ENCODE measurements at places on chromosomes 7 and 10.
A peak's percentile ranks its signal among the peaks of the same experiment; 100 is the strongest.

- H3K27me3 ChIP-seq: no peaks in the 10 kb centered on the region
- no peak overlapping the region for H3K4me3 ChIP-seq
These were observed 14.7 kb upstream of the TMEM236 start for GRCh38 chr10:17737027-17737965.

GRCh38 chr7:110205899-110206298 is 885.0 kb upstream of the LRRN3 start:
- no peak for DNase-seq
- no peak overlapping the region for H3K4me3 ChIP-seq
- H3K27me3 ChIP-seq: no peaks in the 10 kb centered on the region
- no peak overlapping the region for H3K27ac ChIP-seq

DNA sequence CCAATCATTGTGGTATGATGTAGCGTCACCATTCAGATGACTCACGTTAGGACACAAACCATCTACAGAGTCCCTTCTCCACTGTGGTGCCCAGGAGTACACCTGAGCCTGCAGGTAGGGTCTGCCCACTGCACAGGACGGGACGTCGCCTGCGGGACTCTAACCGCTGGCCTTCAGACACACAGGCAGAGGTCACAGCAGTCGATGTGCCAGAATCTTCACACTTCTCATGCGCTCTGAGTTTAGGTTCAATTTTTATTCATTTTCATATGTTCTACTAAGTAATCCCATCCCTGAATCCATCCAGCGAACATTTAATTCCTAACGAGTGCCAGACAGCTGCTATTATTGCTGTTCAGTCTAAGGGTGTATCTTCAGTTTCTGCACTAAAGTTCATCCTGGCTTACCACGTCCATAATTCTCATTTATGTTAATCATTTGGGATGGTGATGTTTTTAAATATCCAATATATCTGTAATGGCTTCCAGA is 73.3 kb downstream of the CXCL12 start:
- DNase-seq: no peak
- no peaks in the 10 kb centered on the region for H3K36me3 ChIP-seq
- H3K27me3 ChIP-seq: no peaks in the 10 kb centered on the region
- H3K4me1 ChIP-seq: peaks cover 3% of the 10 kb centered on the region

- H3K27me3 ChIP-seq: no peaks in the 10 kb centered on the region
- H3K4me1 ChIP-seq: no peaks in the 10 kb centered on the region
- peaks cover 70% of the 10 kb centered on the region for H3K36me3 ChIP-seq
- DNase-seq: no peak
- no peak overlapping the region for H3K4me3 ChIP-seq
- H3K27ac ChIP-seq: no peak overlapping the region
These were observed 11.6 kb downstream of the IMPDH1 start for GRCh38 chr7:128398016-128398840.

DNA sequence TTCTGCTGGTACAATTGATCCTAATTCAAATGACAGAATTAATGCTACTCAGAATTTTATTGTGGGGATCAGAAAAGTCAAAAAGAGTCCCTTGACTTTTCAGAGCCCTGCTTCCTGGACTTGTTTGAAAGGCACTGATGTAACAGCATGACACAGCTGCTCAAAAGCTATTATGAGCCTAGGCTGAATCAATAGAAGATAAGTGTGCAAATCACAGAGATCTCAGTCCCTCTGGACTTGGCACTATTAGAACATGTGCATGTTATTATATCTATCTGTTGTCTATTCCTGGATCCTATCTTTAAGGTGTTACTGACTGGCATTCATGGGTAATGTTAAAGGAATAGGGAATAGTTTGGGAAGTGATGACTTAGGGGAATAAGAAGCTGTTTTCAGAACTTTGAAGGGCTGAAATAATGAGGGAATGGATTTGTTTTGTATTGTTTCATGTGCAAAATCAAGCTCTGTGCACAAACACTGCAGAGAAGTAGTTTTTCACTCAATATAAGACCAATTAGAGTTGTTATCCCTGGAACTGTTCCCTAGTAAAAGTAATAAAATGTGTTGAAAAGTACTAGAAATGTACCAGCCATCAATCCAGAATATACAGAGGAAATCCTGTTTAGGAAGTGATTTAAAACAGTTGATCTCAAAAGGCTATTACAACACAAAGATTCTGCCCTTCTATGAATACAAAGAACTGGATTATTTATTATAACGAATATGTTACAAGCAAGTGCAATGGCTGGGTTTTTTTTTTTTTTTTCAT is 814.9 kb upstream of the C7orf33 start:
- H3K4me3 ChIP-seq: no peak overlapping the region
- no peak overlapping the region for H3K27ac ChIP-seq
- H3K4me1 ChIP-seq: no peaks in the 10 kb centered on the region
- H3K36me3 ChIP-seq: no peaks in the 10 kb centered on the region

GRCh38 chr10:63711867-63712716 is 190.9 kb downstream of the REEP3 start:
- H3K36me3 ChIP-seq: no peaks in the 10 kb centered on the region
- no peak overlapping the region for H3K4me3 ChIP-seq
- no peak for DNase-seq
- no peak overlapping the region for H3K27ac ChIP-seq
- H3K4me1 ChIP-seq: no peaks in the 10 kb centered on the region
- no peaks in the 10 kb centered on the region for H3K27me3 ChIP-seq

DNA sequence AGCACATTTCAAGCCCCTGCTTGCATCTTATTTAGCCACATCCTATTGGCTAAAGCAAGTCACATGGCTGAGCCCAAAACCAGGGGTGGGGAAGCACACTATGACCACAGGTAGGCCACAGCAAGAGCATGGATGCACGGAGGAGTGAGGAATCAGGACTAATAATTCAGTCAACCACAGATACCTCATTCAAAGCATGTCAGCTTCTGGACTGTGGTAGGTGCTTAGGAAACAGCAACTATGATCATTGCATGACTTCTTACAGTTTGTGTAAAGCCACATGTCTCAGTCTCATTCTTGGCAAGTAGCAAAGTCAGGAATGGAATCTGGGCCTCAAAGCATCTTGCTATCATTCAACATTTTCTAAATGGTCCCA is 79.0 kb upstream of the EMX2 start:
- H3K36me3 ChIP-seq: no peaks in the 10 kb centered on the region
- no peaks in the 10 kb centered on the region for H3K27me3 ChIP-seq
- DNase-seq: no peak
- H3K4me3 ChIP-seq: no peak overlapping the region
- no peaks in the 10 kb centered on the region for H3K4me1 ChIP-seq

DNA sequence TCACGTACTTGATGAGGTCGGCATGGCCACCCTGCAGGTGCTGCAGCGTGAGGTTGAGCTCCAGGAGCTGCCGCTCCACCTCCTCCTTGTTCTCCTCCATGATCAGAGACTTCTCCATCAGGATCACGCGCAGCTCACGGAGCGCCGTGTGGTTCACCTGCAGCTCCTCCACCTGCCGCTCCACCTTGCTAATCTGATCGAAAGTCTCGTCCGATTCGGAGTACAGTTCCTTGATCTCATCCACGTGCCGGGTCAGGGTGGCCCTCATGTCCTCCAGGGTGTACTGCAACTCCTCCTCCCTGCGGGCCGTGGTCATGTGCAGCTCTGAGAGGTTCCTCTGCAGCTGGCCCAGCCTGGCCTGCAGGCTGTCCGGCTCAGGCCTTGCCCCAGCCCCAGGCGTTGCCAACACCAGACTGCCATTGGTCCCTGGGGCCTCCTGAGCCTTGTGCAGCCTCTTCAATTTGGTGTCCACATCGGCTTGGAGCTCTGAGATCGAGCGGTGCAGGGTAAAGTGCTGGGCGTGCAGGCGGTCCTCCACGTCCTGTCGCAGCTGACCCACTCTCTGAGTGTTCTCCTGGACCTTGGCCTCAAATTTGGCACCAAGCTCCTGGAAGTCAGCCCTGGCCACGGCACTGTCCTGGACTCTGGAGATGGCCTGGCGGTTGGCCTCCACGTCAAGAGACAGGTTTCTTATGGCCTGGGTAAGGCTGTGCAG is 13.9 kb downstream of the MMRN2 start:
- DNase-seq: no peak
- H3K4me3 ChIP-seq: no peak overlapping the region
- H3K27ac ChIP-seq: no peak overlapping the region

DNA sequence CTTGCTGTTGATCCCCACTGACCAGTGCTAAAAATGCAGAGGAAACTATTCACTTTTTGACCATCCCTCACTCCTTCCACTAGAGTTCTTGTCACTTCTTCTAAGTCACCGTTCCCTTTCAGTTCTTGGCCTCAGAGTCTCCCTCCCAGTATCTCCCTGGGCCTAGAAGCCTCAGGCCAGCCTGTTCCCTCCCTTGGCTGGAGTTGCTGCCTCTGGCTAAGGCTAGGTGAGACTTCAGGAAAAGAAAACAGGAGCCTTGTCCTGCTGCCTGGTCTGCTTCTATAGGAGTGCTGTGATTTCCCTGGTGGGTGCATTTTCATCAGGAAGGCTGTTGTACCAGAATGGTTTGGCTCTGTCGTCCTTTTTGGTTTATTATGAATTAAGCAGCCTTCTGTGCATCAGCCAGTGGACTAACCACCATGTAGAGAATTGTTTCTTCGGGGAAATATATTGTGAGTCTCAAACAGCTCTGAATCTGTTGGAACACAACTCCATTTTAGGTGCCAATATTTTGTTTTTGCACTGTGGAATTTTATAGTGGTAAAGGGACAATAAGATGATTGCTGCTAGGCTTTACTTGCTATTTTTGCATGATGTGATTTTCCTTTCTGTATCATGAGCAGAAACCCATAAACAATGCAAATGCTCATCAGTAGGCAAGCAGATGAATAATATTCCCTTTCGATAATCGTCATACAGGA is 233.4 kb upstream of the FZD1 start:
- H3K36me3 ChIP-seq: no peaks in the 10 kb centered on the region
- no peak for DNase-seq
- no peak overlapping the region for H3K27ac ChIP-seq
- no peak overlapping the region for H3K4me3 ChIP-seq

DNA sequence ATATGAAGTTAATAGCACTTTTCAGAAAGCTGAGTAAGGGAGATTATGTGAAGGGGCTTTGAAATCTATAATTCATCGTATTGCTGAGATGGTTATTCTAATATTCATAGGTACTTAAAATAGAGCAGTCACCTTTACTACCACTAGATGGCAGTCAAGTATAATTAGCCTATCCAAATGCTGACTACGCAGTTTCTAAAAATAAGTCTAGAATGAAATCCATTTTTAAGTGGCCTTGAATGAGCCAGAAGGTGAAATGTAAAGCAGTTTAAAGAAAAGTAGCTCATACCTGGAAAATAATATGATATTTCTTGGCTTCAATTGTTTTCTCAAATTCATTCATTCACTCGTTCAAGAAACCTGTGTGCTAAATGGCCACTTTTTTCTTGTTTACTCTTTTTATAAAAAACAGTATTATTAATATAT is 1277.1 kb downstream of the GATA3 start:
- H3K36me3 ChIP-seq: no peaks in the 10 kb centered on the region
- DNase-seq: no peak
- H3K4me3 ChIP-seq: no peak overlapping the region
- H3K4me1 ChIP-seq: no peaks in the 10 kb centered on the region
- H3K27ac ChIP-seq: no peak overlapping the region

DNA sequence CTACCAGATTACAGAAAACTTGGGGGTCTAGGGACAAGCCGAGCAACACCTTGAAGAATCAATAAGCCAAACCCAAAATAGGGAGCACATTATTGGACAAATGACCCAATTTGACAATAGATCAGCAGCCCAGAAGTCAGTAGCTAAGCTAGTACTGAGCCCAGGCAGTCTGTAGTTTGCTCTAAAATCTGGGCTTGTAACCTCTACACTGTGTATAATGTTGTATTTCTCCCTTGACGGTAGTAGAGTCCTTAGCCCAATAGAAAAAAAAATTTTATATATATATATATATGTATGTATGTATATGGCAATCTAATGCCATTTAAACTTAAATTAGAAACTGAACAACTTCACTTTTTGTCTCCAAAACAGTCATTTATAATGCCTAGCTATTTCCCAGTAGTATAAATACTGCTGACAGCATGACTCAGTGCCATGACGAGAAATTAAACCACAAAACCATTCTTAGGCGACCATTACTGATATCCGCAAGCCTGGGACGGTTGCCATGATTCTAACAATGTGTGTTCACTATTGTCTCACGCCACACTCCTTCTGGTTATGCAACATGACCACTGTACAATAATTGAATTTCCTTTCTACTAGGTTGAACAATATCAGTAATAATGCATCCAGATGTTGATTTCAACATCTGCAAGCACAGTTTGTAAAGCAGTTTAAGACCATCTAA is 110.5 kb downstream of the IPMK start:
- no peak for DNase-seq
- no peaks in the 10 kb centered on the region for H3K4me1 ChIP-seq
- no peaks in the 10 kb centered on the region for H3K27me3 ChIP-seq
- no peaks in the 10 kb centered on the region for H3K36me3 ChIP-seq
- H3K27ac ChIP-seq: no peak overlapping the region

DNA sequence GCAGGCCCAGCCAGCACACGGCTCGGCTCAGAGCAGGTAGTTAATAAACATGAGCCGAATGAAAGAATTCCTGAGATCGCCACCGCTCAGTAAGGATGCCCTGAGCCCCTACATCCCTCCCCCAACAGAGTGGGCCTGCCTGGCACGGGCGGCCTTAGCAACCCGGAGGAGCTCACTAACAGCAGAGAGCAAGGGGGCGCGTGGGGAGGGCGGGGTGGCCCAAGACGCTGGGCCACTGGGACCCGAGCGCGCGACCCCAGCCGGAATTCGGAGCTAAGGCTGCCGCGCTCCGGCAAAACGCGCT is 403 bp upstream of the ENO4 start:
- no peaks in the 10 kb centered on the region for H3K27me3 ChIP-seq
- H3K27ac ChIP-seq: no peak overlapping the region
- H3K36me3 ChIP-seq: no peaks in the 10 kb centered on the region
- no peak for DNase-seq
- peak overlapping the region; percentile 16 for H3K4me3 ChIP-seq

GRCh38 chr7:128861957-128862570 is 592 bp upstream of the ATP6V1F start:
- peaks cover 10% of the 10 kb centered on the region for H3K4me1 ChIP-seq
- DNase-seq: no peak
- H3K4me3 ChIP-seq: peak overlapping the region; percentile 80
- peaks cover 10% of the 10 kb centered on the region for H3K36me3 ChIP-seq
- H3K27ac ChIP-seq: peak overlapping the region; percentile 33

Data from effector memory CD4-positive, alpha-beta T cell (primary cell).